ENCODE measurements at places on chromosomes 6 and 20.
A peak's percentile ranks its signal among the peaks of the same experiment; 100 is the strongest.

- DNase-seq: no peak
Observed at GRCh38 chr6:40476673-40477072, 110.5 kb downstream of the LRFN2 start.

DNA sequence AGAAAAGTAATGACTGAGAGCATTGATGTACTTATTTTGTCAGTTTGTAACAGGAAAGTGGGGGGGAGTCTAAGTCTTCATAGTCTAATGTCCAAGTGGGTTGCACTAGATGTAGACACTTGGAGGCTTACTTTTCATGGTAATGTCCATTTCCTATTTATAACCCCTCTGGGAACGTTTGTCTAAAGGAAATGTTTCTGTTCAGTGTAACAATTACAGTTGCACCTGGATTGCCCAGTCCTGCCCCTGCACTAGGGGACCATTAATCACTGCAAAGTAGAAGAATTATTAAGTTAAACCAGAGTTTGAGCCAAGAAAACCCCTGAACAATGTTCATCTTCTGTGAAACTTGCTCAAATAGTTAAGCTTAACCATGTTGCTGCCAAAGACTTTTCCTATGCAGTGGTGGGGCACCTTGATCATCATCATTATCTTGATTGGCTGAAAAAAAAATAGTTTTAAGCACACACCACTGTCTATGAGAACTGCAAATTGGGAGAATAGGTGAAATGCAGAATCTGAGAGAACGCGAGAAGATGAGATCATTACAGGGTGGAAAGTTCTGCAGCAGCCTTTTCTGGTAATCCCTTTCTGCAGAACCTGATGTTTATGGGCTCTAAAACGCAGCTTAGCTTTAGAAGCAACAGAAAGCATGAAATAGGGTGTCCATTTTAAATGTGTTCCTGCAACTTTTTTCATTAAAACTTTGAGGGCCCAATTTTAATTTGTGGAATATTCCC, 106.0 kb downstream of the ZNF217 start:
- DNase-seq: no peak

- no peak for DNase-seq
Observed at GRCh38 chr6:157596886-157597285, 215.9 kb downstream of the ZDHHC14 start.

- no peak for DNase-seq
Observed at GRCh38 chr6:29131691-29132090, 23.8 kb downstream of the OR2J3 start.

- DNase-seq: no peak
Observed at GRCh38 chr6:131049608-131050007, 13.4 kb downstream of the EPB41L2 start.

- no peak for DNase-seq
Observed at GRCh38 chr20:1557605-1558004, at the start of gene SIRPD. TSS of gene SIRPD (minus strand) at chr20:1557705. CDS start at chr20:1557653, 52 bp downstream.

GRCh38 chr6:16352258-16352635, 113.9 kb downstream of the GMPR start:
- DNase-seq: no peak

GRCh38 chr6:83055366-83055964, 10.2 kb downstream of the UBE3D start:
- no peak for DNase-seq

- DNase-seq: no peak
Observed at GRCh38 chr6:11978169-11978987, 33.7 kb upstream of the HIVEP1 start.

DNA sequence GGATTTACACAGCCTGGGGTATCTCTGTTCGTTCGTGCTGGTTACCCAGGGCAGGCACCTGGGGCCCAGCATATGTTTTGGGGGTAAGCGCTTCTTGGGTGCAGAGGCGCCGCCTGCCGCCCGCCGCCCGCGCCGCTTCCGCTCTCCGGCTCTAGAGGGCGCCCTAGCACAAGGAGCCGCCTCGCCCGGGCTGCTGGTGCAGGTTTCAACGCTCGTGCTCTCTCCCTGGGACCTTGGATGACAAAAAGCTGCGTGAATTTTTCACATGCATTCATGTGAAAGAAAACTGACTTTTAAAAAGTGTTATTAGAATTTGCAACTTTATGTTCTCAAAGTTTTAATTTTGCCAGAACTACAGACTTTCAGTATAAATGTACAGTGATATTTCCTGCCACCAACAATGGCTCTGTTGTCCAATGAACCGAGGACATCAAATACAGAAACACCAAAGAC, 32.5 kb downstream of the PRR18 start:
- DNase-seq: peak; percentile 75

- no peak for DNase-seq
Observed at GRCh38 chr6:71496018-71496721, 207.6 kb downstream of the OGFRL1 start.

DNA sequence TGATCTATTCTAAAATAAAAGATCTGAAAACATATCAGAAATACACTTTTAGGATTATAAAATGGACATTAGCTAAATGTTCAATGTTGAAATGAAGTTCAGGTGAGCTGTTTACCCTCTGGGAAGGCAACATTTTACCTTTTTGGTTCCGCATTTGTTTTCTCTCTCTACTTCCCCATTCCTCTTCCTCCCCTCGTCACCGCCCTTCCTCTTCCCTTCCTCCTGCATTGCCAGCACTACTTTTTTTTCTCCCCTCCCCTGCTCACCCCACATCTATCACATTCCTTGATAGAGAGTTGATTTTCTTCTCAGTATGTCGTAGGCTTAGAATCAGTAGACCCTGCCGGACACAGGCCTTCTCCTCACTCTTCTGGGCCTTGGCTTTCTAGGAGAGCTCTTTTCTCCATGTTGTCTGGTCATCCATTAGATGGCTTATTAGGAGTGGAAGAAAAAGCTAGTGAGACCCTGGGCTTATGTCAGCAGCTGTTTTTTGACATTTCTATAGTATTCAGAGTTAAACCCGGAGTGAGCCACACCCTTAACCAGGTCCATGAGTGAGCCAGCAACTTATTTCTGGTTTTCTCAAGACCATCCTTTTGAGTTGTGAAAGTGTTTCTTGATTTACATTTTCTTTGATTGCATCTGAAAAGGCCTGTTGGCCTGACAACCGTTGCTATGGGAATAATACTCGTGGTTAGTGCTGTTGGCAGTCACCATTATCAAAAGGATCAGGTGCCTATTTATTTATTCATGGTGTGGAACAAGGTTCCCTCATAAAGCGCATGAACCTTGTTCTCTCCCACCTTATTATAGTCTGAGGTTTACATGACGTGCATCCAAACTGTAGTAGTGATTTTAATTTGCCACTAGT, 90.9 kb downstream of the DTD1 start:
- DNase-seq: no peak

DNA sequence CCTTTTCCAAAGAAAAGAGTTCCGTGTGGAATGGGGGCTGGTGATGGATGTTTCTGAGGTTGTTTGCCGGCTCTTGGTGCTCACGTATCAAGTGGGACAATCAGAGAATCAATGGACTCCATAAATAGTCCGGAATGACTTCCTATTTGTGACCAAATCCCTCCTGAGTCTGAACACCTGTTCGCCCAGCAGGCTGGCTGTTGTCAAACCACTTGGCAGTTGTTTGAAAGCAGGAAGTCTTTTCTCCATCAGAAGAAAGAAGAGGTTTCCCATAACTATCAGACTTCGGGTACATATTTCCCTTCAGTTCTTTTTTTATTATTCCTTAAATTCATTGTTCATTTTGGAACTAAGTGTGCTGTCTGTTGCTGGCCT, 154.7 kb upstream of the RIN2 start:
- DNase-seq: no peak

GRCh38 chr6:70194421-70194820, 108.5 kb downstream of the COL9A1 start:
- DNase-seq: no peak

DNA sequence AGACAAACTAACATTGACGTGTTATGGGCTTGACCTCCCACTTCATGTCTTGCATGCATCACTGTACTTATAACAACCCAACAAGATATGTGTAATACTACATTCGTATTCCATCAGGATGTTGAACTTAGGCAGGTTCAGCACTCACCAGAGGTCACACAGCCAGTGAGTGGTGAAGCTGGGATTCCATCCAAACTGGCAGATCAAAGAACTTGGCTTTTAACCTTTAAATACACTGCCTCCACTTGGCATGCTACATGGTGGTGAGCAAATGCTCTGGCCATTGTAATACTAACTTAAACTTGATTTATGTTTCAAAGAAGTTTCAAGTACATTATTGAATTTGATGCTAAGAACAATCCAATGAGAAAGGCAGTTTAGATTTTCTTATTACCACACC, 10.7 kb upstream of the HDDC2 start:
- DNase-seq: no peak

DNA sequence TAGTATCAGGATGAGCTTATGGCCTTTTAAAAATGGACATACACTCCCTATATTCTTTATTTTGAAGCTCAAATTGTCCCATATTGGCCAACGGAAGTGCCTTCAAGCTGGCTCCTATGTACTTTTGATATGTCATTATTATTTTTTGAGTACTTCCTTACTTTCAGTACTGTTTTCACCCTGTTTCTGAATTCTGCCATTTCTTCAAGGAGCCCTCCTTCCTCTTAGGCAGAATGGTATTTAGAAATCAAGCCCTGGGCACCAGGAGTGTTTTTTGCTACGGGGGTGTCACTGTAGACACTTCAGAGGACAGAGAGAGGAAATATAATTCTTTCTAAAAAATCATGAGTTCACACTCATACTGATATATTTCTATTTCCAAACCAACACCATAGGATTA, 5.5 kb upstream of the MYLK4 start:
- DNase-seq: no peak

DNA sequence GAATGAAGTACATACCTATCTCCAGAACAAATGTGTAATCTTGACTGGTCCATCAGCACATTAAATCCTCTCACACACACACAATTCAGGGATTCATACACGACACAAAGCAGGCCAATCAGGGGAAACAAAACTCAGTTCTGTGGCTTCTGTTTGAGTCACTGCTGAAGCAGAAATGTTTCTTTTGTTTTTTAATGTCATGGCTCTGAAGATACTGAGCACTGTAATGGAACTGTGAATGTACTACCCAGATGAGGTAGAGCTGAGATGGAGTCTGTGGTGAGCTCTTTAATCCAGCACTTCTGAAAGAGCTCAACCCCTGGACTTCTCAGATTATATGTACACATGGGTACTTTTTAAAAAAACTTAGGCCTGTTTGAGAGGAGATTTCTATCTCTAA, 116.4 kb downstream of the THEMIS start:
- DNase-seq: no peak

DNA sequence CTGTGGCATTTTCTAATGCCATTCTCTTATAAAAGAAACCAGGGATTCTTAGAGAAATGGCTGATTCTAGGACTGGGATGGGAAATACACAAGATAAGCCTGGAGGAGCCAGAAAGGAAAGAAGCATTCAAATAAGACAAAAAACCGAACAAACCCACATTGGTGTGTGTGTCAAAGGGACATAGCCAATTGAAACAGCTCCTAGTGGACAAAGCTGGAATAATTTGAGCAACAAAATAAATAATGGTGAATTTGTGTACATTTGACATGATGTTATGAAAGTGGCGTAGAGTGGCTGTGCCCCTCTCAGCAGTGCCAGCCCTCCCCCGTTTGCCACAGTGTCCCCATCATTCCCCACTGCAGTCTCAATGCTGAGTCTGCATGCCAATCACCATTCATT, 55.5 kb downstream of the B3GAT2 start:
- DNase-seq: no peak

- DNase-seq: no peak
Observed at GRCh38 chr6:164693944-164694343, 615.5 kb downstream of the C6orf118 start.

GRCh38 chr6:31869343-31869742, 6.7 kb upstream of the NEU1 start:
- no peak for DNase-seq

DNA sequence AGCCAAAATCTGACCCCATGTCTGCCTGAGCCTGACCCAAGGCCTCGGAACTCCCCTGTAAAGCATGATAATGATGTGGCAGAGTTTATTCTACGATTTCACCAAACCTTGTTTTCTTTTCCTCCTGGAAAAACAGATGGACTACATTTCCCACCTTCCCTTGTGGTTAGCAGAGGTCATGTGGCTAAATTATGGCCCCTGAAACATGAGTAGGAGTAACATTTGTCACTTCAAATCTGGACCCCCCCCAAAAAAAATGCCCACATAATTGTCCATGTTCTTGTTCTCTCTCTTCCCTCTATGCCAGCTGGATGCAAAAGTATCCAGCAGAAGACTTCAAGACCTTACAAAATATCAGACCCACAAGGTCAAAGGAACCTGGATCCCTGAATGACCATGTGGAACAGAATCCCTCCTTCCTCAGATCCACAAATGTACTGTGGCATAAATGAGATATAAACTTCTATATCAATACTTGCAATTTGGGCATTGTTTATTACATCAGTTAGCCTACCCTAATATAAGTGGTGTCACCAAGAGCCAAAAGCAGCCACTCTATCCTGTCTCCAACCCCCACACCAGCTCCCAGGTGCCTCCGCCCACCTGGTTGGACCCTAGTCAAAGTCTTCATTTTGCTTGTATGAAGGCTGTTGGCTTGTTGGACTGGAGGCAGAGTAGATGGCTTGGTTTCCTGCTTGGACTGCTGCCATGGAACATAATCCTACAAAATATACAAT, 1.4 kb downstream of the C20orf96 start:
- DNase-seq: no peak

GRCh38 chr20:36908603-36909002, 32.7 kb downstream of the TLDC2 start:
- no peak for DNase-seq

DNA sequence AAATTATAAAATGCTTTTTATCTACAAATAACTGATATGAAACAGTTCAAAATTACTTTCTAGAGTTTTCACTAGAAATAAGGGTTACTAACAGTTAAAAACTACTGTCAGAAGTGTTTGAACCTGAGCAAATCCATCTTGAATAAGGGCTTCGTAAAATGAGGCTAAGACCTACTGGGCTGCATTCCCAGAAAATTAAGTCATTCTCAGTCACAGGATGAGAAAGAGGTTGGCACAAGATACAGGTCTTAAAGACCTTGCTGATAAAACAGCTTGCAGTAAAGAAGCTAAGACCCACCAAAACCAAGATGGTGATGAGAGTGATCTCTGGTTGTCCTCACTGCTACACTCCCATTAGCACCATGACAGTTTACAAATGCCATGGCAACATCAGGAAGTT, 93.7 kb downstream of the PLG start:
- no peak for DNase-seq
